NAMALWA (cell line): ENCODE measurements at places on chromosomes 7 and 10.

- DNase-seq, result peak; percentile 53
Observed at GRCh38 chr7:99036546-99037111, 107.3 kb downstream of the SMURF1 start.

DNA sequence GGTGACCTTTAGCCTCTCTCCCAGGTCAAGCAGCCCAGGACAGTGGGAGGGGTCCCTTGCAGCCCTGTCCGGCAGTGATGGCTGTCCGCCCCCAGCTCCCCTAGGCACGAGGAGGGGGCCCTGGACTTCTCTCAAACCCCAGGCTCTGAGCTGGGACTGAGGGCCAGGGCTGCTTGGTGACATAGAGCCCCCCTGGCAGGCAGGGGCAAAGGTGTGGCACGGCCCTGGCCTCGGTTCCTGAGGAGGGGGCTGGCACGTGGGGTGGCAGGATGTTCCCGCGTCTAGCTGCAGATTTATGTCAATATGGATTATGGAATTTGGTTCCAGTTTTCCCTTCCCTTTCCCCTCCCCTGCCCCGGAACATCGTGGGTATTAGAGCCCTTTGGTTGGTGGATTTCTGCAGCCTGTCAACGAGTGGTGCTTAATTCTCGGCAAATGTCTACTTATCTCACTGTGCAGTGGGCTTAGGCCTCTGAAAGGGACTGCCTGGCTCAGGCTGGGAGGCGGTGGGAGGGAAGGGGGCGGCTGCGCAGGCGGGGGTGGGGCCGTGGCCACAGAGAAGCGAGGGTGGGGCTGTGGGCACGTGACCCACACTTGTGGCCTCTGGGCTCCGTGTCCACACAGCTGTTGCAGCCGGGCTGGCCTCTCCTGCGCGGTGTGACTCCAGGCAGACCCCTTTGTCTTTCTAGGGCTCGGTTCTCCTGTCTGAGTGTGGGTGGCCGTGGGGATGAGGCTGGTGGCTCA is 19.3 kb downstream of the UNCX start:
- no peak for DNase-seq

DNA sequence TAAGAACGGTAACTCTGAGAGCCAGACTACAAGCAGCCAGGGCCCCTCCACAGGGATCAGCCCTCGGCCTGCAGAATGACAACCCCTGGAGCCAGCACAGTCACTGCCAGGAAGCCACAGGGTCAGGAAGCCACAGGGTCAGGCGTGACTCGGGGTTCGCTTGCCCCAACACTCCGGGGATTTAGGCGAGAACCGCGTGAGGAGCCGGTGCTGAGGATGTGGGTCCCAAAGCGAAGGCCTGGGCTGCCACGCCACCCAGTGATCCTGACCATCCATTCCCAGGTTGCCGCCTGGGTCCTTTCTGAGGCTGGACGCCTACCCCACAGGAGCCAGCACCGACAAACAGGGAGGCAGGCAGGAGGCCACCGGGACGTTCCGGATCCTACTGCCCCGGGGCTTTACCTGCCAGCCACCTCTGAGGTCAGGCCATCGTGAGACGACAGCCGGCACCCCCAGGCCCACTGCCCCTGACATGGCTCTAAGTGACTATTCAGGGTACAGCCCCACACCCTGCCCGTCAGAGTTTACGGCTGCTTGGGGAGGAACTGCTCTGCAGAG is 228.6 kb downstream of the ELFN1 start:
- DNase-seq, result no peak

- DNase-seq, result no peak
Observed at GRCh38 chr7:29976266-29976665, 13.3 kb downstream of the SCRN1 start.

GRCh38 chr7:7919449-7919945 is 49.1 kb upstream of the GLCCI1 start:
- DNase-seq, result peak; percentile 13

GRCh38 chr7:155136619-155137243 is 66.6 kb downstream of the HTR5A start:
- no peak for DNase-seq

DNA sequence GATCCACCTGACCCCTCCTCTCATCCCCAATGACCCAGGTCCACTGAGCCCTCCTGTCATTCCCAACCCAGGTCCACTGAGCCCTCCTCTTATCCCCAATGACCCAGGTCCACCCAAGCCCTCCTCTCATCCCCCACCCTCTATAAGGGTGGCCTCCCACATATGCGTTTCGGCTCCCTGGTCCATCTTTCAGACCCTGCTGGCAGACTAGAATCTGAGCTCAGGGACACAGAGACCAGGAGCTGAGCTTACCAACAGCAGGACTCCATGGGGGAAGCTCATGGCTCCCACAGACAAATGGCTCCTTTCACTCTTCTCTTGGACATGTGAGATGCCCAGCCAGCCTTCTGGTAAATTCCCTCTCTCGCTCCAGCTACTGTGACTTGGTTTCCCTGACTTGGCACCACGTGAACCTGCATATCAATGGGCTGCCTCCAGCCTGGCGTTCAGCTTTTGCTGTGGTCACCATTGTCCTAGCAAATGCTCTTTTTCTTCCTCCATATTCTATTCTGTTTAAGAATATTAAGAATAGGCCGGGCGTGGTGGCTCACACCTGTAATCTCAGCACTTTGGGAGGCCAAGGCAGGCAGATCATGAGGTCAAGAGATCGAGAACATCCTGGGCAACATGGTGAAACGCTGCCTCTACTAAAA is 24.8 kb upstream of the INPP5A start:
- DNase-seq, result no peak

- DNase-seq, result no peak
Observed at GRCh38 chr7:28766359-28766758, 191.8 kb downstream of the TRIL start.

DNA sequence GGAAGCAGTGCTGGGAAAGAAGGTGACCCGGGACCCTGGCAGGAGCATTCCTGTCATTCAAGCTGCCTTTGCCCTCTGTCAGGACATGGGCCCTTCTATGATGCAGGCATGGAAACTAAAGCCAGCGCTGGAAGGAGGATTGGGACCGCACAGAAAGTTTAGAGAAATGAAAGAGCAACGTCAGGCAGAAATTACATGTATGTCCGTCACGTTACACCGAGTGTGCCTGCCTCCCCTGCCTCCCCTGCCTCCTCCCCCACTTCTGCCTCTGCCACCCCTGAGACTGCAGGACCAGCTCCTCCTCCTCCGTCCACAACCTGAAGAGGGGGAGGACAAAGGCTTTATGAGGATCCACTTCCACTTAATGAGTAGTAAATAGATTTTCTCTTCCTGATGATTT is 13.9 kb upstream of the PWWP2B start:
- no peak for DNase-seq

DNA sequence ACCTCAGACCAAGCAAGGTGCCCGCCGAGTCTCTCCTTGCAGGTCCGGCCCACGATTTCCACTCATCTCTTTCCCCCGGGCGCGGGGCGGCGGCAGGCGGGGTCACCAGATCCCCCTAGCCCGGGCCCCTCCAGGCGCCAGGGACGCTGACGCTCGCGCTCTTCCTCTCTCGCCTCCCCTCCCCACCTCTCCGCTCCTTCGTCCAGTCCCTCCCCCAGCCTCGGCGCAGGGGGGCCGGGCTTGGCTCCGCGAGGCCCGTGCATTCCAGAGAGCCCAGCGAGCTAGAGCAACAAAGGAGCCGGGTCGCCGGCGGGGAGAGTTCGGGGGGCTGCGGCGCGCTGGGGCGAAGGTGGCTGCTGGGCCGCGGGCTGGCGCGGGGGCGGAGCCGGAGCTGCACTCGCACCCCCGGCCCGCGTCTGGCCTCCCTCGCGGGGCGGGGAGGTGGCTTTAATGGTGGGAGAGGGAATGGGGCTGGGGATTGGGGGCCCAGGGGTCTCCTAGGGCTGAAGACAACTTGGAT is at the start of gene SMO:
SMO (plus strand) TSS at position 262 of the 520 bp plus-strand sequence. CDS start 519 bp downstream, outside the sequence.
- no peak for DNase-seq

DNA sequence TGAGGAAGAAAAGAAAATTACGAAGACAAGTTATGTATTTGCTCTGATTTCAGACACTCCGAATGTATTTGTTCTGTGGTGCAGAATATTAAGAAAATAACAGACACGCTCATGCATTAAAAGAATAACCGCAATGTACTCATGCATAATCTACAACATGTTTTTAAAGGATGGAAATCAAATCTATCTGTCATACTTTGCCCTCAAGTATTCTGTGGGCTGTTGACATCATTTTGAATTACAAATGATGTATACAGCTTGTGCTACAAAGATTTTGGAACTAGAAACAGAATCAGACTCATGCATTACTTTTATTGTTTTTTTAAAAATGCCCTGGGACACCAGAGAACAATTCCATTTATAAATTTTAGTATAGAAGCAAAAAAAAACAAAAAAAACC is 69.9 kb downstream of the APBB1IP start:
- DNase-seq, result no peak

DNA sequence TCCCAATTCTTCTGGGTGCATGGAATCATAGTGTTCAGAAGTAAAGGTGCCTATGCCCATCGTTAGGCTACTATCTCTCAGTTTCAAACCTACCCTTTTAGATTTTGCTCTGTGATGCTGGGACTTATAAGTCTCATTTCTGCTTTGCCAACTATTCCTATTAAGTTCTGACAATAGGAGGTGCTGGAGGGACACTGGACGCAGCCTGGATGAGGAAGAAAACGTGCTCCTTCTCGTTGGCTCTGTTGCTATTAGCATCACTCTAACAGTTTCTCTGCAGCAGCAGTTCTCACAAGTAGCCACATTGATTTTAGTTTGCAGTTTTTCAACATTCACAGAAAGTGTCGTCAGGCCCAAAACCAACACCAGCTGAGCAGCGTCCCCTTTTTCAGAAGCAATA is 72.4 kb downstream of the ABCC2 start:
- peak; percentile 21 for DNase-seq

DNA sequence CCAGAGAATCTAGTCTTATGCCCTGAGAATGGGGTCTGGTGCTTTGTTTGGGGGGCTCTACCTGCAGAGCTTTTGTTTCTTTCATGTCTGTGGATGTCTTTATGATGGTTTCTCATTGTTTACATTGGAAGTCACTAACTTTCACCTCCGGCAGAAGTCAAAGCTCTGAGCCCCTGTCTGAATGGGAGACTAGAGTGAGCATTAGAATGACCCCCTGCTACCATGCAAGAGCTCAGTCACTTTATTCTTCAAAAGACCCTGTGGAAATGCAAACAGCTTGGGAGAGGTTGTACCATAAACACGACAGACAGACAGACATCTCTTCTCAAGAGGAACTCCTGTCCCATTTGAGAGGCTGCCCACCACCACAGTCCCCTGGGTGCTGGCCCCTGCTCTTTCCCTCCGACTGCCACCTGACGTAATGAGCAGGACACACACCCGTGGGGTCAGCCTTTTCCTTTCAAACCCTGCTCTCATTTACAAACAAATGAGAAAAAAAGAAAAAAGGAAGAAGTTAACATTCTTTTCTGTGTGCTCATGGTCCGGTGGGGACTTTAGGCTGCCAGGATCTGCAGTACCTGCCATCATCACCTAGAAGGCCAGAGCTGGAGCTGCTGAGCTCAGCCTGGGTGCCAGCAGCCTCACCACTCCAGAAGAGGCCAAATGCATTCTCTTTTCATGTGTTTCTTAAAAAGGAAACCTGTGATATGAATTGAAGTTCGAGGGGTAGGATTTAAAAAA is 91.6 kb downstream of the FZD1 start:
- DNase-seq, result no peak

- no peak for DNase-seq
Observed at GRCh38 chr7:14748461-14748860, 154.1 kb downstream of the DGKB start.

DNA sequence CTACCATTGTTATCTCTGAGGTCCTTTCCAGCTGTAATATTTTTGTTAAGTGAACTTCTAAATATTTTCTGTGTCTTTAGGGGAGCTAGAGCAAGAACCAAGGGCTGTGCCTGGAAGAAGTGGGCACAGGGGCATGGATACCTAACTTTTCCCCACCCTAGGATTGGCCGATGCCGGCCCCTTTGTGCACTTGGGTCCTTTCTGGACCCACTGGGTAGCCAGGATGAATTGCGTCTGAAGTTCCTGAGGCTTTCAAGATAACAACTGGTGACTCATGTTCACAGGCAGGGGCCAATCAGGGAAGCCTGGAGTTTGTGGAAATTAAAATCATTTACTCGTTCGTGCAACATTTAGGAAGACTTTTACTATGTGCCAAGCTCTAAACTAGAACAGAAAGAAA is 758 bp downstream of the DPCD start:
- no peak for DNase-seq

DNA sequence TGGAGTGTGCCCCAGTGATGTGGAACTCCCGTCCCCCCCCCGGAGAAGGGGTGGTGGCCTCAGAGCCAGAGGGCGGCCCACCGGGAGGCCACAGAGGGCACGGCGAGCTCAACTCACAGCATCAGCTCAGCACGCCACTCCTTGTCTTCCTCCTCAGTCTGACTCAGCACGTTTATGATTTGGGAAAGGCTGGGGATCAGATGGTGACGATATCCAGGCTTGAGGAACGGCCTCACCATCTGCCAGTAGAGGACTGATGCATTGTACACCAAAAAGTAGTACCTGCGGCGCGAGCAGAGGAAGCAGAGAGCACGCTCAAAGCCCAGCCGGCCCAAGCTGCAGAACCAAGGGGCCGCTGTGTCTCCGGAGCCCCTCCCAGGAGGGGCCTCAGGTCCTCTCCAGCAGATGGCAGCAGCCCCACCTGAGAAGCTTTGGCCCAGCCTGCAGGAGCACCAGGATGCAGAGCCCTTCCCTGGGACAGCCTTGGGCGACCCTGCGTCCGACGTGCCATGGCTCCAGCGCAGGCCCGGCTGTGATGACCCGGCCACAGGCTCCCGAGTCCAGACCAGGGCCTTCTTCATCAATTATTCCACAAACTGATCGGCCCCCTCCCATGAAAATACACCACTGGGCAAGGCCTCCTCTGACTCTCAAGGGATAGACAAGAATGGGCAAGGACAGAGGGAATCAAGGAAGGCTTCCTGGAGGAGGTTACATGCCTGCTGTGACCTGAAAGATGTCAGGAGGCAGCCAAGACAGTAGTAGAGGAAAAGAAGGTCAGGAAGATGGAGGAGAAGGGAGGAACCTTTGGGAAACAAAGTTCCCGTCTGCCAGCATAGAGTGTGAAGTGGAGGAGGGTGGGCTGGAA is 3.7 kb downstream of the CFAP46 start:
- DNase-seq, result peak; percentile 24

- DNase-seq, result no peak
Observed at GRCh38 chr10:112343056-112343806, 30.7 kb upstream of the ACSL5 start.

DNA sequence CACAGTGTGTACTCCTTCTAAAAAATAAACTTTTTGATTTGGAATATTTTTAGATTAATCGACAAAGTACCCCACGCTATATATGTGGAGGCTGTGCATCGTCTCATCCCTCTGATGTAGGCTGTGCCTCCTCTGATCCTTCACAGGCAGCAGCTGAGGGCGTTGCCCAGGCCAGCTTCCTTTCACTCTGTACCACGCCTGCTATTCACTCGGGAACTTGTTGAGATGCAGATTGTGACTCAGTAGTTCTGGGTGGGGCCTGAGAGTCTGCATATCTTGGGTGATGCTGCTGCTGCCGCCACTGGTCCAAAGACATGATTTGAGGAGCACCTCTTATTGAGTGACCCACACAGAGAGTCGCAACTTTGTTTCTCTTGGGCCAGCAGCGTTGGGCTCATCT is 7.9 kb upstream of the C10orf120 start:
- DNase-seq, result no peak
